Activated CD8-positive, alpha-beta T cell treated with anti-CD3 and anti-CD28 coated beads, Interleukin-2, amount 10 ng/mL, durations not matched to agents 7 days and 5 days (primary cell): ENCODE measurements at places on chromosomes 1 and 21. TPM values are rescaled to one million over a fixed set of nuclear protein-coding genes. Genes with fewer than 3 reads are reported as not detected.

HLX gene
- not detected for total RNA-seq

EFNA1 gene
- total RNA-seq, result not detected

RHD gene
- 0.10 TPM for total RNA-seq

AMY2A gene
- total RNA-seq, result not detected

C1orf87 gene
- total RNA-seq, result not detected

MTMR11 gene
- 1.2 TPM for total RNA-seq

AMY1B gene
- not detected for total RNA-seq

CFHR3 gene
- total RNA-seq, result not detected

KIF26B gene
- 0.08 TPM for total RNA-seq

F5 gene
- 1.4 TPM for total RNA-seq

TIE1 gene
- 0.53 TPM for total RNA-seq

NOS1AP gene
- not detected for total RNA-seq

OR6N1 gene
- total RNA-seq, result not detected

HSF2BP gene
- 0.18 TPM for total RNA-seq

ST6GALNAC5 gene
- total RNA-seq, result not detected

KLHDC9 gene
- total RNA-seq, result 0.61 TPM

LUZP1 gene
- total RNA-seq, result 15.2 TPM

OPRD1 gene
- total RNA-seq, result not detected

GRCh38 chr1:197544553-197544952 lies 230.7 kb downstream of the DENND1B start:
- DNase-seq, result no peak

DNA sequence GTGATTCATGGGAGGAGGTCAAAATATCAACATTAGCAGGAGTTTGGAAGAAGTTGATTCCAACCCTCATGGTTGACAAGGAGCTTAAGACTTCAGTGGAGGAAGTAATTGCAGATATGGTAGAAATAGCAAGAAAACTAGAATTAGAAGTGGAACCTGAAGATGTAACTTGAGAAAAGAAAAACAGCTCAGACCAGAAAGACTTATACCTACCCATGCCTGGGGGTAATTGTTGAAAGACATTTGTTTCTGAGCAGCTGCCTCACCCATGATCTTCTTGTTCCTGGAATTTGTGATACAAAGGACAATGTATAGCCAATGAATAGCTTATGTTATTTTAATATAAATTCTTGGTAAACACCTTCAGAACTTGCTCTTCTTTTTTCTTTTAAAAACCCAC lies 128.6 kb downstream of the LRIG2 start:
- no peak for DNase-seq

DNA sequence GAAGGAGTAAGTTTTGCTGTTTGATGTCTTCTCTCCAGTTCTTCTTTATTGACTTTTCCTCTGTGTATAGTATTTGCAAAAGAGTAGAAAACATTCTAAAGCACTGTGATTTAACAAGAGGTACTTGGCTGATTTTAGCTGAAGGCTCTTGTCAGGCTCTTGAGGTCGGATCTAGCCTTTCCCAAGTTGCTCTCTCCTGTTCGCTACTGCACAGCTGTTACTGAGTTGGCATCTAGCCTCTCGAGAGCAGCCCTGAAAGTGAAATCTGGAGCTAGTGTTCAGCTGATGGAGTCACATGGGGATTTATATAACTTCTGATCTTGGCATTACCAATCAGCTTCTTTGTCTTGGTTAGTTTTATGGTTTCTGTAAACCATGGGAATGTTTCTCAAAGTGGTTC lies 193.1 kb downstream of the RYR2 start:
- DNase-seq, result no peak

DNA sequence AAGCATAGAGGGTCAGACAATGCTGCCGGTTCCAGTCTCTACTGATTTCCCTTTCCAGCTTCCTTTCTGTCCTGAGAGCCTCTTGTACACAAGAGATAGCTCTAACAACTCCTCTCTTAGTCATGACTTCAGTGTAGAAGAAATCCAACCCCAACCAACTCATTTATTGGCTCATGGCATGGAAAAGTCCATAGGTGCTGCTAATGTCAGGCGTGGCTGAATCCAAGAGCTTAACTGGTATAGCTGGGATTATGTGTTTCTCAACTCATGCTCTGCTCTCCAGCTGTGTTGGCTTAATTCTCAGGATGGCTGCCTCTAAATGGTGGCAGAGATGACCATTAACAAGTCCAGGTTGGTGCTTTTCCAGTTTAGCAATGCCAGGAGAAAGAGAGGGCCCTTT lies 12.4 kb upstream of the THRAP3 start:
- DNase-seq, result no peak

DNA sequence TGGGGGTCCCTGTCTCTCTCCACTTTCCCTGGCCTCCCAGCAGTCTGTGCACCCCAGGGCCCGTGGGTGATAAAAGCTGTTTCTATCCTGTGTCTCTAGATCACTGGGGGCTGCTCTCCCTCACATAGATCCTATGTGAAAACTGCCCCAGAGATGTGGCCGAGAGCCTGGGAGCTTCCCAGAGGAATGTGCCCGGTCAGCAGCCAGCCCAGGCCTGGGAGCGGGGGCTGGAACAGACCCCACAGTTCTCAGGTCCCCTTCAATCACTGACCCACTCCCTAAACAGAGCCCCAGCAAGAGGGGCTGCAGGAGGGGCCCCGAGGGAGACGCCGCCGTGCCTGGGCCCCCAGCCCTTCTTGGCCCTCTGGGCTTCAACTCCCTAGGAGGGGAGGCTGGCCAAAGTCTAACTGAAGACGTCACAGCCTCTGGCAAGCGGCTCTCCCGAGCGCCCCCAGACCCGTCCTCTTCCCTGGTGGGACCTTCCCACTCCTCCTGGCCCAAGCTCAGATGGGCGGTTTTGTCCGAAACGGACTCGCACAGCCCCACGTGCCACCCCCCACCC lies 403 bp downstream of the MXRA8 start:
- DNase-seq, result no peak

DNA sequence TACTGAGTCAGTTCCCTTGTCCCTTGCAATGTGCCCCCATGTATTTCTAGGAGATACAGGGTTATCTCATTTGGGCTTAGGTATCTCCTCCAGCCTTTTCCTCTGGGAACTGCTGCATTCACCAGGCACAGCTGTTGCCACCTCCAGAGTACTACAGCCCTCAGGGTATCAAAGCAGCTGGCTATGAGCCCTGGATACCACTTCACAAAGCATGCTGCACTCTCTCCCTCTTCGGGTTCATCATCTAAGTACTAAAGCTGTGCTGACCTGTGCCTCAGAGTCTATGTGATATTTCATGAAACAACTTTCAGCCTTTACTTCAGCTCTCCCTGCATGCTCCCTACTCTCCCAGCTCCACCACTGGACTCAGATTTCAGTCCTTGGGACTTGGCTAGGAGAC lies 62.3 kb downstream of the CCDC185 start:
- no peak for DNase-seq

GRCh38 chr1:54811739-54812655 lies 10.9 kb upstream of the TTC22 start:
- no peak for DNase-seq

- DNase-seq, result no peak
These were observed 315.4 kb downstream of the LMO4 start for GRCh38 chr1:87644033-87644578.

GRCh38 chr1:16926491-16927073 lies 4.9 kb downstream of the CROCC start:
- no peak for DNase-seq

- DNase-seq, result no peak
These were observed 31.5 kb downstream of the TMCO1 start for GRCh38 chr1:165737196-165737595.

DNA sequence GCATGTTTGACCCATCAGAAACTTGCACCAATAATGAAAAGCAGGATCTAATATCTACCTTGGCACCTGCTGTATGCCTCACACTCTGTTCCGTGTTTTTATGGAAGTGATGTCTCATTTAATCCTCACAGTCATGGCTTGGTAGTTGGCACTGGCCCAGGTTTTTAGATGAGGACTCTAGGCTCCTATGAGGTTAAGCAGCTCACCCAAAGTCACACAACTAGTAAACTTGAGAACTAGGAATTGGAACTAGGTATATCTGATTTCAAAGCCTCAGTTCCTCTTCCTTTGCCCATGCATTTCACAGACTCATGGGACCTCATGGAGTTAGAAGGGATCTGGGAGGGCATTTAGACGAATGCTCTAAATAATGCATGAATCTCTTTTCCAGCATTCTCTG lies 21.3 kb upstream of the TARBP1 start:
- DNase-seq, result no peak

DNA sequence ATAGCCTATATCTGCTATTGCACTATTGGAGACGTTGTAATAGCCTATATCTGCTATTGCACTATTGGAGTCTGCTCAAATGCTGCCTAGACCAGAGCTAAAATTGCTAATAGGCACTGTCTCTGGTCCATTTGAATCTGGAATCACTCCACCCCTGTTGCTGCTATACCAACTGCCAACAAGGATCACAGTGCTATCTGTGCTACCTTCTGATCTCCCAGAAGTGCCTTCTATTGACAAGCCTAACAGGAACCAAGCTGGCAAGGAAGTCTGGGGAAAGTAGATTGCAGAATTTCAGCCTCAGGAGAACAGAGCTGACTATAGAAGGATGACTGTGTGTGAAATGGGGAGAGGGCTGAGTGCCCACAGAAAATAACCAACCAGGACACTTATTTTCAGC lies 15.9 kb downstream of the RWDD3 start:
- no peak for DNase-seq

DNA sequence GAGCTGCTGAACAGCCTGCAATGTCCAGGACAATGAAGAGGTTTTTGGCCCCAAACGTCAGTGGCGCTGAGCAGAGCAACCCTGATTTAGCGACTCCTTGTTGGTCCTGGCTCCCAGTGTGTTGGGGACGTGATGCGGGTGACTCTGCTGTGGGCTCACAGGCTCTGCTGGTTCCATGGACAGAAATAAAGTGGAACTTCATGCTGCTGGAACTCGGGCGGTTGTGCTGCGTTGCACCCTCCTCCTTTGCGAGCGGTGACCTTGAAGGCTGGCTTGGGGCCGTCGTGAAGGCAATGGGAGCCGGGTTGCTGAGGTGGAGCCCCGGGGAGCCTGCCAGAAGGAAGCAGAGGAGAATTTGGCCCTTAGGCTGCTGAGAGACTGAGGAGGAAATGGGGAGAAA lies 122.6 kb upstream of the C1orf174 start:
- DNase-seq, result no peak

GRCh38 chr1:203479646-203480045 lies 4.0 kb downstream of the PRELP start:
- DNase-seq, result no peak

DNA sequence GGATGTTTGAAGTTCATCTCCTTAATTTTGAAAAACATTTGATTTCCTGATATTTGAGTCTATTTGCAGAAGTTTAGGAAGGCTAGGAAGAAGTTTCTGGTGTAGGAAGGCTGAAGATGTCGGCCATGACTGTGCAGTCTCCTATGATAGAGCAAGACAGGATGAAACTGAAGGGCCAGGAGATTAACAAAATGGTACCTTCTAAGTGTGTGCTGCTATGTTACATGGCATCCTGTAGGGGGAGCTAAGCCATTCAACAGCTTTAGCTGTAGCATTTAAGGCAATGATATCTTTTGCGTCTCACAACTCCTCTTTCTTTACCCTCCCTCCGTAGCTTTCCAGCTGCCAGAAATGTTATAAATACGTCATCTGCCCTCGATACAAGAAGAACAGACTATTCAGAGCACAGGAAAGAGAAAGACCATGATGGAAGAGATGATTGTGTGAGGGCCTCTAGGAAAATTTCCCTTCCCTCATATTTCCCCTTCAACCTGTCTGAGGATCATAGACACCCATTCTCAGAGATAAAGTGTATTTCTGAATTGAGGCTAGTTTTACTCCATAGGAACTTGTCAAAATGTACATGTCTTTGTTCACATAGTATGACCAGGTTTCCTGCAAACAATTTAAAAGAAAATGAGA lies 61.1 kb downstream of the XCL1 start:
- no peak for DNase-seq

- DNase-seq, result no peak
These were observed 66.8 kb upstream of the LAX1 start for GRCh38 chr1:203698144-203698543.

DNA sequence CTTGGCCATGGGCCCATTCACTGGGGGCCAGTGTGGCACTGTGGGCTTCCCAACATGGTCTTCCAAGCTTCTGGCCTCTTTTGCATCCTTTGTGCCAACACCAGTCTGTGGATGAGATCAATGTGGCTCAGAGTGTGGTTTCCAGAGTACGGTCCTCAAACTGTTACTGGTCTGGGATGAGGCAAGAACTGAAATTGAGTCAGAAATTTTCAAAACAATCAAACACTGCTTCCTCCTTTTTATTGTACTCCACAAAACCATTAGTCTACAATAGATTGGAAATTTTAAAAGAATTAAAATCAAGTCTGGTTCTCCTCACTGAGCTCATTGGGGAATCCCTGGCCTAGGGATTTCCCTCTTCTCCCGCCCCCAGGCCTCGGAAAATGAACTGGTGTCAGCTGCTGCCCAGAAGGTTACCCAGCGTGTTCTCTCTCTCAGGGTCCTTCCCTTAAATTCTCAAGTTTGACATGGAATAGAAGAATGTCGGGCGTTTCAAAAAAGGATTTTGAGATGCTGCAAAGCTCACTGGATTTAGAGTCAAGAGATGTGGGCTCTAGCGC lies 222.0 kb downstream of the SDCCAG8 start:
- no peak for DNase-seq

GRCh38 chr1:244046907-244047611 lies 4.0 kb upstream of the ZBTB18 start:
- no peak for DNase-seq

DNA sequence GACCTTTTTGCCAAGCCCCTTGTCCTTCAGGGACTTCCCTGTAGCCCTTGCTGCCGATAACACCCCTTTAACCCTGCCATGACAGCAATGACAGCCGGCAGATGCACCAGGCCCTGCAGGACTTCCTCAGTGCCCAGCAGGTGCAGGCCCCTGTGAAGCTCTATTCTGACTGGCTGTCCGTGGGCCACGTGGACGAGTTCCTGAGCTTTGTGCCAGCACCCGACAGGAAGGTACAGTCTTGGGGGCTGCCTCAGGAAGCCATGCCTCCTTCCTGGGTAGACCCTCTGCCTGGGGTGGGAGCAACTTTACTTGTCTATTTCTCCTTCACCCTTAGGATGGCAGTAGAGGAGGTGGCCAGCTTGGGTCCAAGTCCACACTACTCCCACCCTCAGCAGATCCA lies 16.1 kb upstream of the PADI6 start:
- peak; percentile 42 for DNase-seq

DNA sequence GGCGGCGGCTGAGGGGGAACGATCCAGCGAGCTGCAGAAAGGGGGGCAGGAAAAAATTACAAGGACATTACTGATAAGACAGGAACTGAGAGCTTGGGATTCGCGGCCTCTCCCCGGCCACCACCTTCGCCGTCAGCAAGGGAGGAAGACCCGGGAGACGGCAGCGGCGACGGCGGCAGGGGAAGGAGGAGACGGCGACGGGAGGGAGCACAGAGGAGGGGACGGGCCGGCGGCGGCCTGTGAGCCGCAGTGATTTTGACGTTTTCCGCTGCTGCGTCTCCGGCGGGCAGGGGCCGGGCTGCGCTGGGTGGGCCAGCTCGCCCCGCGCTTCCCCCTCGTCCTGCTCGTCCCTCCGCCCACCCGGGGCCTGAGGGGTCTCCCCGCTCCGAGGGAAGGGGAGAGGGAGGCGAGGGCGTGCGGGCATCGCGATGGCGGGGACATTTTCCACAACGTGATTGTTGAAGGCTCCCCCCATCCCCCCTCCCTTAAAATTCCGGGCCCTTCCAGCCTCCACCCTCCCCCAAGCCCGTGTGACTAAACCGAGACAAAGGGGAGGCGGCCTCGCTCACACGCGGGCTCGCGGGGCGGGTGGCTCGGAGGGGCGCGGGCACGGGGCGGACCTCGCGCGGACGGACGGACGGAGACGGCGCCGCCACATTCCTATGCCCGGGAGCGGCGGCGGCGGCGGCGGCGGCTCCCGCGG lies 407 bp downstream of the CAMSAP2 start:
- DNase-seq, result no peak

GRCh38 chr21:33030633-33031032 lies 4.9 kb downstream of the OLIG2 start:
- no peak for DNase-seq
